Stimulated activated CD8-positive, alpha-beta memory T cell treated with anti-CD3 and anti-CD28 coated beads, Interleukin-2, amount 100 ng/mL, for 1 hour (primary cell): ENCODE measurements at places on chromosomes 7 and 10.

DNA sequence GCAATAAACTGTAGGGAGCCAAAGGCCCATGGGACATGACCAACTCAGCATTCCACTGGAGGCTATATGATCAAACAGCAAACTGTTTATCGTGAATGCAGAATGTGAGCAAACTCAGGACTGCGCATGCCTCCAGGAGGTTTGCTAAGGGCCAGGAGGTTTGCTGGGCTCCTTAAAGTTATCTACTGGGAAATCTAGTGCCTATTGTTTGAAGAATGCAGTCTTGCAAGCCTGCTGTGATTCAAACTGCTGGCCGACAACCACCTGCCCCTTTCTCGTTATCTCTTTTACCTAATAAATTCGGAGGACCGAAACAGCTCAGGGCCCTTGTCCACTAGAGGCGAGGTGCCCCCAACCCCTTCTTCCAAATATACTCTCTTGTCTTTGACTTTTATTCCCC is 404.1 kb downstream of the KCNMA1 start:
- no peak for DNase-seq

DNA sequence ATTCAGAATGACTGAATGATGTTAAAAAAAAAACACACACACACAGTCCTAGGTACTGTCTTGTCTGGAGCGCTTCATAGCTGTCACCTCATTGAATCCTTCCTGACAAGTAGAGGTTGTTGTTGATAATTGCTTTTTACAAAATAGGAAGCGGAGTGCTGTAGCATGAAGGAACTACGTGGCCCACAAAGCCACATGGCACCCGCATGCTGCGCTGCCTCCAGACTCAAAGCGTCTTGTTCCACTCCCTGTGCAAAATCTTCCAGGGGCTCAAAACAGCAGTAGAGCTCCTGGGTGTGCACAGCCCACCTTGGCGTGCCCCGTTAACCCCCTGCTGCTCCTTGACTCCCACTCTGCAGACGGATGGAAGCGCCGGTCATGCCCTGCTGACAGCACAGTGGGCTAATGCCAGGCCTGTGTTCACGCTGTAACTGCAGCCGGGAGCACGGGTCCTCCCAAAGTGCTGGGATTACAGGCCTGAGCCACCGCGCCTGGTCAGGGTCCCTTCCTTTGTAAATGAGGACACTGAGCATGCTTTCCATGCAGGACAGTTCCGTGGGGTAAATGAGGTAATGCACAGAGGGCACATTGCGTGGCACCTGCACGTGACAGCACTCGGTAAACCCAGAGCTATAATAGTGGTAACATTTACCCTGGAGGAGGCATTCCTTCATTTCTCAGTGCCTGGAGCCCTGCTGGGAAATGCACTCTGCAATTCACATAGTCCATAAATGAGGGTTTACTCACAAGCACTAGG is 91.1 kb upstream of the GNA12 start:
- no peak for DNase-seq

GRCh38 chr7:57201021-57201894 is 69.0 kb upstream of the ZNF479 start:
- DNase-seq = no peak

GRCh38 chr7:28064437-28064836 is 116.2 kb downstream of the JAZF1 start:
- no peak for DNase-seq

- DNase-seq = no peak
Observed at GRCh38 chr10:873020-873419, 58.5 kb downstream of the LARP4B start.

- no peak for DNase-seq
Observed at GRCh38 chr10:29297678-29298077, 8.8 kb downstream of the LYZL1 start.

DNA sequence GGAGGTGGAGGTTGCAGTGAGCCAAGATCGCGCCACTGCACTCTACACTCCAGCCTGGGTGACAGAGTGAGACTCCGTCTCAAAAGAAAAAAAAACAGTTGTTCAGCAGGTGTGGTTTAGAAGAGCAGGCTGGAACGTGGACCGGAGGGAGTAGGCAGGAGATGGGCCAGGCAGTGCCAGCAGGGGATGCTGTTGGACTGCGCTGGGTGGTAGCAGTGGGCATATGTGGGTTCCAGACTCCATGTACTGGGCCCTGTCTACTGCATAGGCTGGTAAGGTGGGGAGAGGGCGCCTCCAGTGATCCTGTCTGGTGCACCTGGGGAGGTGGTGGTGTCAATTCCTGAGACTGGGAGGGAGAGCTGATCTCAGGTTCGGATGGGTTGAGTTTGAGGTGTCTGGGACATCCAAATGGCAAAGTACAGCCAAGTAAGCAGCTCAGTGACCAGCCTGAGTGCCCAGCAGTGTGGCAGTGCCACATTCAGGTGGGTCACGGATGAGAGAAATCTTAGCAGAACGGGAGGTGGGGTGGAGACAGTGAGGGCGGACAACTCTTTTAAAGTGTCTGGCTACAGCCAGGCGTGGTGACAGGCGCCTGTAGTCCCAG is 25.9 kb downstream of the SFXN4 start:
- DNase-seq = peak; percentile 18

DNA sequence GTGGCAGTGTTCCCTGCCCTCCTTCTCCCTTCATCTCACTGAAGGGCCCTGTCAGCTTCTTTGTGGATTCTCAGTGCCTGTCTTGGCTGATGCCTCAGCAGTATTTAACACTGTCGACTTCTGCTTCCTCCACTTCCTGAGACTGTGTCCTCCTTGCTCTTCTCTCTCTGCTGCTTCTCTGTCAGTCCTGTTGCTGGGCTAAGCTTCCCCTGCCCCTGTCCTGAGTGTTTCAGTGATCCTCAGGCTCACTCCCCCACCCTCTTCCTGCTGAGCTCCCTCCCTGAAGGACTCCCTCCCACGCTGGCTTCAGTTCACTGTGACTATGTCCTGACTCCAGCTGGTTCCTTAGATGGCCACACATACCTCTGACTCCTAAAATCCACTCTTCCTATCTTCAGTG is 64.9 kb downstream of the CREM start:
- DNase-seq = no peak

DNA sequence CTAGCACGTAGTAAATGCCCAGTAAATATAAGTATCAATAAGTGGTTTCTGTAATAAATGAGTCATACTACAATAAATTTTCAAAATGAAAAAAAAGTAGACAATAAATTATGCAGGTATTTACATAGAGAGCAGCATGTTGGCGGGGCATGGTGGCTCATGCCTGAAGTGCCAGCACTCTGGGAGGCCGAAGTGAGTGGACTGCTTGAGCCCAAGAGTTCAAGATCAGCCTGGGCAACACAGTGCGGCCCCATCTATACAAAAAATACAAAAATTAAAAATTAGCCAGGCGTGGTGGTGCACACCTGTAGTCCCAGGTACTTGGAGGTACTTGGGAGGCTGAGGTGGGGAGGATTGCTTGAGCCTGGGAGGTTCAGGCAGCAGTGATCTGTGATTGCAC is 509.3 kb upstream of the KLF6 start:
- no peak for DNase-seq

DNA sequence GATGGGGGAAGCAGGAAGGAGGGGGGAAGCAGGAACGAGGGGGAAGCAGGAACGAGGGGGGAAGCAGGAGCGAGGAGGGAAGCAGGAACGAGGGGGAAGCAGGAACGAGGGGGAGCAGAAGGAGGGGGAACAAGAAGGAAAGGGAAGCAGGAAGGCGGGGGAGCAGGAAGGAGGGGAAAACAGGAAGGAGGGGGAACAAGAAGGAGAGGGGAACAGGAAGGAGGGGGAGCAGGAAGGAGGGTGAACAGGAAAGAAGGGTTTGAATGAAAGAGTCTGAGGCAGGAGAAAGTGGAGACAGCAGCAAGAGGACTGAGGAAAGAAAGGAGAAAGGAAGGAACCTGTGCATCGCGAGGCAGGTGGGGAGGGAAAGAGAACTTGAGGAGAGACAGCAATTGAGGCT is 256.6 kb downstream of the PTEN start:
- DNase-seq = no peak

DNA sequence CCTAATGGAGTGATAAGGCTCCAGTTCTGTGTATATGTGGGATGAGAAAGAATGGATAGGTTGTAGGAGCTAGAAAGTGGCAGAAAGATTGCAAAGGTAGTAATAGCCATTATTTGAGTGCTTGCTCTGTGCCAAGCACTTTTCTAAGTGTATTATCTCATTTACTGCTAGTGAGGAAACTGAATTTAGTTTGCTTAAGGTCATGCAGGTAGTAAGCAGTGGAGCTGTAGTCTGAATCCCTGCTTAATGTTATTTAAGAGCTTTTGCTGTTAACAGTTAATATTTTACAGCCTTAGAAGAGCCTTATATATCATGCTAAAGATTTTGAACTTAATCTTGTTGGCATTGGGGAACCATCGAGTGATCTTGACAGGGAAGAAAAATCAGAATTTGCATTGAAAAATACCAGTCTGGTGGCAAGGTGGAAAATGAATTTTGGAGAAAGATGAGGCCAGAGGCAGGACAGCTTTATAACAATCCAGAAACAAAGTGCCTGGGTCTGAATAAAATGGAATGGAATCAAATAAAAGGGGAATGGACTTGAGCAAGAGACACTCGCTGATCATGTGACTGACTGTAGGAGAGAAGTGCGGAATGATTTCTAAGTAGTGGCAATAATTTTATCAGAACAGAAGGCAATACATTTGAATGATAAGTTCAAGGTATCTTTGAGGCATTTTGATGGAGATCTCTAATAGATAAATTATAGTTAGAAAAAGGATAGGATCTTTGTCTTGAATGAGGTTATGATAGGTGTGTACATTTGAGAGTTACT is 15.2 kb downstream of the CAPZA2 start:
- no peak for DNase-seq

- no peak for DNase-seq
Observed at GRCh38 chr10:96667401-96667800, 52.9 kb downstream of the PIK3AP1 start.

GRCh38 chr7:138665669-138666140 is 35.5 kb downstream of the SVOPL start:
- DNase-seq = no peak

DNA sequence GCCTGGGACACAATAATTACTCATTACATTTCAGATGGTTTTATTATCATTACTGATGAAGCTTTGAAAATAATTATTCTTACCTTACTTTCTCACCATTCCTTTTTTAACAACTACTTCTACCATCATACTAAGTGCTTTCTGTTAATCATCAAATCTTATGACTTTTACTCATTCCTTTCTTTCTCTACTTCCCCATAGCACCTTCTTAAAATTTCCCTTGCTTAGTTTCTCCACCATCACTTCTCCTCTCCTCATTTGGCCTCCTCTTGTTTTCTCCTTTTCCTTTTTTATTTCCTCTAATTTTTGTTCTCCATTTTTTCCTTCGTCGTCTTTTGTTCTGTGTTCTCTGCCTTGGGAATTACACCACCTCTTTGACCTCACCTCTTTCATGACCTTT is 303.2 kb upstream of the KAT6B start:
- no peak for DNase-seq

DNA sequence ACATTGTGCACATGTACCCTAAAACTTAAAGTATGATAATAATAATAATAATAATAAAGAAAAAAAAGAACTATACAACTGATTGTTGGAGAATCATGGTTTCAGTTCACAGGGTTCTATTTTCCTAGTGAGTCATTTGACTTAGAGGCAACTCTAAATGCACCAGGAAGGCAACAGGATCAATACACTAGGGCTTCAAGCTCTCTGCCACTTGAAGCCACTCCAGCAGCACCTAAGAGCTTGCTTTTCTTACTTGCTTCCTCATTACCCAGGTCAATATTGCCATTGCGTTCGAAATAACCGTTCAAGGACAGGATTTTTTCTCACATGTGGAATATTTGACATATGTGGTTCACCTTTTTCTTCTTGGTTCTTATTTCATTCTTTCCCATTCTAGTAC is 189.7 kb downstream of the GRM3 start:
- DNase-seq = no peak

- DNase-seq = no peak
Observed at GRCh38 chr10:27344568-27345454, 104.2 kb upstream of the ACBD5 start.

GRCh38 chr10:47362199-47362598 is 14.0 kb downstream of the RBP3 start:
- DNase-seq = no peak

GRCh38 chr7:12737373-12737772 is 49.9 kb downstream of the ARL4A start:
- no peak for DNase-seq

DNA sequence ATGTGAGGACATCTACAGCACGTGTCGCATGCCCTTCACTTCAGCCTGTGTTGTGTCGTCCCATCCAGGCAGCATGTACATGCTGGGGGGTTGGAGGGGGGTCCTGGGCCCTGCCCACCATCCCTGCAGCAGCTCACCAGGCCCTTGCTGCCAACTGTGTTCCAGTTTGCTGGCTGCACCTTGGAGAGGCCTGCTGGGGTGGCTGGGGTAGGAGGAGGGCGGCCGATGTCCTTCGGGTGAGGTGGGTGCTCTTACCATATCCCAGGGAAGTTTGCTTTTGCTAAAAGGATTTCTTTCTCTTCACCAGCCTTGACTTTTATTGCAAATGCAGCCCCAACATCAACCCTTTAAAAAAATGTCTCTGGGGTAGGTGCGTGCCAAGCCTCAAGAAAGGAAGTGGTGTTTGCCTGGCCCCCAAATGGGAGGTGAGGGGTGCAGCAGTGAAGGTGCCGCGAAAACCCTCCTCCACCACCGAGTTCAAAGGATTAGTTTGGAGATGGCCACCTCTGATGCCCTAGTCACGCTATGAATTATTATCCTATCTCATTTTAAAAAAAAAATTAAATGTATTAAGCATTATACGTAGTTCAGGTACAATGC is 165.8 kb upstream of the KLF6 start:
- DNase-seq = no peak

DNA sequence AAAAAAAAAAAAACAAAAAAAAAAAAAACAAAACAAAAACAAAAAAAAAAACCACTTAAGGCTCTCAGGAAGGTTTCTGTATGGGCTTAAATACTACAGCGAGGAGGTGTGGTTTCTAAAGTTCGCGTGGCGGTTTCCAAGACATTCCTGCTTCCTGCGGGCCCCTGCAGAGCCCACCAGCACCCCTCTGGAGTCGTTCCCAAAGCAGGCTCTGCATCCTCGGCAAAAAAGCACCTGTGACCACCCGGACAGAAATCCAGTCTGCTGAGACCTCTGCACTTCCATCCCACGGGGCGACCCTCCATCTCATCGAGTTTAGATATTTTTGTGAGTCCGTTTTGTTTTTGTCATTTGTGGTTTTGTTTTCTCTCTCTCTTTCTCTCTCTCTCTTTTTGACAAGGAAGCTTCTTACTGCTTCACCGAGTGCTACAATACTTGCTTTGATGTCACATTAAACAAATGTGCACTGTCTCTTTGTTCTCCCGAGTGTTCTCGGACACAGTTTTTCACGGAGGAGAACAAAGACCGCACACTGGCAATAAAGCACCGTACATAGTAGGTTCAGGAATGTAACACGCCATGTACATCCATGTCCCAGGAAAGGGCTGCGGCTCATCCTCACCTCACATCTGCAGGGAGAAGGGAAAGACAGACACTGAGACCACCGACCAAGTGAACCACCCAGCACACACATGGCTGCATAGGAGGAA is 21.5 kb downstream of the PDGFA start:
- no peak for DNase-seq

DNA sequence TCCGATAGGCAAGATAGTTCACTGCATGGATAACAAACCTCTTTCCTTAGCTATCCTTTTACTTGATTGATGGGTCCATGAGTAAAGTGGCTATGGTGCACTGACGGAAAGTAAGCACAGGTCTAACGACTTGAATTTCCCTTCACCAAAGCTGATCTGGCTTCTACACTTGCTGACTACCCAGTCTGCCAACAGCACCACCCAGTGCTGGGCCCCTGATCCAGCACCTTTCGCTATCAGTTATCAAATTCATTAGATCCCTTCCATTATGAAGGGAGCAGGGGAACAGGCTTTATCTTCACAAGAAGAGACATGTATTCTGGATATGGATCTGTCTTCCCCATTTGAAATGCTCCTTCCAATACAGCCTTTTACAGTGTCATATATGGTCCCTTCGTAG is 855.9 kb downstream of the GRID1 start:
- no peak for DNase-seq
